ENCODE measurements at places on chromosomes 5 and 9. TPM values are rescaled to one million over a fixed set of nuclear protein-coding genes. Genes with fewer than 3 reads are reported as not detected.

DNA sequence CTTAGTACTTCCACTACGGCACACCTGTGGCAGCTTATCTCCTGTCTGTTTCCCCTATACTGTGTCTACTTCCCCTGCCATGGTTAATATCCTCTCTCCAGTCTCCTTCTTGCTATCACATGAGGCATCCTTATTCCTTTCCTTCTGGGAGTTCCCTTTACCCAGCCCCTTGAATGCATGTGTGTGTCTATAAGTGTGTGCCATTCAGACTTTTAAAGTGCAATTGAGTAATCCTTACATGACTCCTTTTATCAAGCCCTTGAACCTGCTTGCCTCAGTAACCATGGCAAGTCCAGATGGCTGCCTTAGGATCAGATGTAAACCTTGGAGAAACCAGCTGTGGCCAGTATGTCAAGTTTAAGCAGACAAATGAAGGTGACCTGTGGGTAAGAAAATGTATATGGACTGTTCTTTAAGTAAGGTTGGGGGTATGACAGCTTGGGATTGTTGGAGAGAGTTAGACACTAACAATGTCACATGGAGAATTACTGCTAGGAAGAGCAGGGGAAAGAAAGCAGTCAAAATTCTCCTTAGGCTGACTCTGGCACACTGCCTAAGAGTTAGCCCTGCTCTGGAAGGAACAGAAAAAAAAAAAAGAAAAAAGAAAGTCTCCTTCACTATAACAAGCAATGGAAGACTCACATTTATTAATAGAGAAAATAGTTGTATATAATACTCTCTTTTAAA lies 142.1 kb downstream of the HINT1 start:
- no peak overlapping the region for H3K27ac ChIP-seq
- no peaks in the 10 kb centered on the region for H3K27me3 ChIP-seq
- H3K4me3 ChIP-seq = no peak overlapping the region
- H3K4me1 ChIP-seq = no peaks in the 10 kb centered on the region

DNA sequence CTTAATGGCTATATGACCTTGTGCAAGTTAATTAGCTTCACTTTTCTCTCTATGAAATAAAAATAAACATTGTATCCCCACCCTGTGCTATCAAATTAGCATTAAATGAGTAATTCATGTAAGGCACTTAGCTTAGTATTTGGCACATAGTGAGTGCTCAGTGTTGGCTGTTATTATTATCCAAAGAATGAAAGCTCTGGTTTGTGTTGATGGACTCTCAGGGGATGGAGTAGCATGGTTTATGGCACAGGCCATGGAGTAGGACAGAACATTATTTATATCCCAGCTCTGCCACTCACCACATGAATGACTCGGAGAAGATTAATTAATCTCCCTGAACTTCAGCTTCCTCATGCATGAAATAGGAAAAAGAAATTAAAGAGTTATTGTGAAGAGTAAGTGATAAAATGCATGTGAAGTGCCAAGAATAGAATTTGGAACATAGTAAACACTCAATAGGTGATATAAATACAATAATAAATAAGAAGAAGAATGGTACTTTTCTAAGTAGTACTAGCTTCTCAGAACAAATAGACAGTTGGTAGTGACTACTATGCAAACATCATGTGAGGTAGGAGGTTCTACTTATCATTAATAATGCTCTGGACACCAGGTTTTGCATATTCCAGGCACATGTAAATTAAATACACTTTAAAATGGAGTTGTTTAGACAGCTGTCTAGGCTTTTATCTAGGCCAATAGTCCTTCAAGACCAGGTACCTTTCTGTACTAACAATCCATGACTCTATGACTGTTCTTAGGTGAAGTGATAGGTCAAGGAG lies 146.4 kb downstream of the GRIA1 start:
- no peaks in the 10 kb centered on the region for H3K27me3 ChIP-seq
- no peaks in the 10 kb centered on the region for H3K4me1 ChIP-seq
- no peak overlapping the region for H3K4me3 ChIP-seq
- H3K27ac ChIP-seq = no peak overlapping the region
- no peaks in the 10 kb centered on the region for H3K36me3 ChIP-seq

- no peak overlapping the region for H3K4me3 ChIP-seq
- H3K27ac ChIP-seq = no peak overlapping the region
- H3K27me3 ChIP-seq = no peaks in the 10 kb centered on the region
- H3K4me1 ChIP-seq = no peaks in the 10 kb centered on the region
Measured at GRCh38 chr5:19835442-19835841, 152.6 kb downstream of the CDH18 start.

GRCh38 chr9:114369216-114370130 lies 18.3 kb downstream of the AKNA start:
- H3K4me1 ChIP-seq = peaks cover 93% of the 10 kb centered on the region
- H3K27me3 ChIP-seq = no peaks in the 10 kb centered on the region
- no peak overlapping the region for H3K4me3 ChIP-seq

GRCh38 chr5:21058289-21058688 lies 1070.3 kb upstream of the CDH18 start:
- DNase-seq = no peak
- H3K36me3 ChIP-seq = no peaks in the 10 kb centered on the region
- H3K27ac ChIP-seq = no peak overlapping the region
- no peak overlapping the region for H3K4me3 ChIP-seq
- no peaks in the 10 kb centered on the region for H3K4me1 ChIP-seq

DNA sequence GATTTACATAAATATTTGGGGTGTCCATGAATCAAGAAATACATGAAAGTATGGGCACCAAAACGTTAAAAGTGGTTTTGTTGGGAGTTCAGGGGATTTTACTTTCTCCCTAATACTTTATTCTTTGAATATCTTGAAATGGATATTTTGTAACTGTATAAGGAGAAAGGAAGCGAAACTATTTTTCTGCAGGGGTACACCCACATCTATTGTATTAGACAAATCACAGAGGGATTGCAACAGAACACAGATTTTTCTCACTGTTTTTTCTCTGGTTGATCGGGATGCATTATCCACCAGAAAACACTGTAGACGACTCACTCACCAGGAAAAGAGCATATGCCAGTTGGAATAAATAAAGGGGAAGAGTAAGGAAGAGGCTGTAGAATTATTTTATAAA lies 1.2 kb upstream of the RABGAP1 start:
- H3K27ac ChIP-seq = peak overlapping the region; percentile 66
- H3K4me1 ChIP-seq = peaks cover 33% of the 10 kb centered on the region
- peak overlapping the region; percentile 30 for H3K4me3 ChIP-seq
- H3K27me3 ChIP-seq = no peaks in the 10 kb centered on the region

DNA sequence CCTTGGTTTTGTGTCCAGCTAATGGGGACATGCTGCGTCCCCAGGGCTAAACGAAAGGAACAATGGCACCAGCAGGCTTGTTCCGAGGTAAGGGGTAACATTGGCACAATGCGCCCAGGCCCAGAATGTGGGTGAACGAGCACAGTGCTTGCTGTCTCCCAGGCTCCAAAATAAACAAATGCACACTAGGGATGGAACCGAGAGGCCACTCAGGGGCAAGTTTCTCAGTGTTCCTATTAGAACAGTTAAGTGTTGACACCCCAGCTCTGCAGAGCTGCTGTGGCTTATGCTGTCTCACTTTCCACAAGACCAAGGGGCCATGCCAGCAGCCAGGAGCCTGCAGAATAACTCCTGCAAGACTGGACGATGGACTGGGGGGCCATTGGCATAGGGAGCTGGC lies 492.4 kb downstream of the GADD45G start:
- H3K27ac ChIP-seq = no peak overlapping the region
- H3K4me3 ChIP-seq = no peak overlapping the region
- peaks cover 21% of the 10 kb centered on the region for H3K4me1 ChIP-seq
- peaks cover 16% of the 10 kb centered on the region for H3K27me3 ChIP-seq
- DNase-seq = no peak

- H3K4me3 ChIP-seq = no peak overlapping the region
- no peaks in the 10 kb centered on the region for H3K36me3 ChIP-seq
- no peak for DNase-seq
- H3K27me3 ChIP-seq = no peaks in the 10 kb centered on the region
- H3K4me1 ChIP-seq = peaks cover 3% of the 10 kb centered on the region
Measured at GRCh38 chr5:123455095-123455494, 31.9 kb upstream of the CEP120 start.

GRCh38 chr5:13480834-13481233 lies 463.7 kb downstream of the DNAH5 start:
- no peak overlapping the region for H3K4me3 ChIP-seq
- H3K4me1 ChIP-seq = no peaks in the 10 kb centered on the region
- no peak for DNase-seq
- H3K27me3 ChIP-seq = no peaks in the 10 kb centered on the region

DNA sequence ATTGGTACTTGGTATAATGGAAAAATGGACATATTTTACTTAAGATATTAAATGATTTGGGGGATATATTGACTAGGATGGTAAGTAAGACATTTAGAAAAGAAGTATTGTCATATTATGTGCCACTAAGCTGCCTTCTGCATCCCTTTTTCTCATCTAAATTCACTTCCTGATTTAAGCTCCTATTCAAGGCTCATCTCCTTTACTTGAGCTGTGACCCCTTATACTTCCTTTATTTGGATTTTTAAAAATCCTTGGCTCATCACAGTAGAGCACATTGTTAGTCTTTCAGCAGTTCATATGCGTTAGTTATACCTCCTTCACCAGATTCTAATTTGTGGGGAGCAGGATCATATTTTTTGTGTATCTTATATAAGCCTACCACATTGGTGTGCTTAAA lies 6.6 kb downstream of the COMMD10 start:
- no peak for DNase-seq
- H3K4me1 ChIP-seq = peaks cover 17% of the 10 kb centered on the region
- no peak overlapping the region for H3K4me3 ChIP-seq
- H3K27ac ChIP-seq = no peak overlapping the region

DNA sequence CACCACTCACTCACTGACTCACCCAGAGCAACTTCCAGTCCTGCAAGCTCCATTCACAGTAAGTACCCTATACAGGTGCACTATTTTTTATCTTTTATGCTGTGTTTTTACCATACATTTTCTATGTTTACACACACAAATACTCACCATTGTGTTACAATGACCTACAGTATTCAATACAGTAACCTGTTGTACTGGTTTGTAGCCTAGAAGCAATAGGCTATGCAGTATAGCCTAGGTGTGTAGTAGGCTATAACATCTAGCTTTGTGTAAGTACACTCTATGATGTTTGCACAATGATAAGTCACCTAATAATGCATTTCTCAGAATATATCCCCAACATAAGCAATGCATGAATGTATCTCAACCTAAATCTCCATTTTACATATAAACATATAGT lies 541.1 kb downstream of the NR2F1-AS1 start:
- no peak for DNase-seq
- H3K4me3 ChIP-seq = no peak overlapping the region
- H3K27ac ChIP-seq = no peak overlapping the region
- H3K4me1 ChIP-seq = no peaks in the 10 kb centered on the region
- no peaks in the 10 kb centered on the region for H3K27me3 ChIP-seq
- no peaks in the 10 kb centered on the region for H3K36me3 ChIP-seq

DNA sequence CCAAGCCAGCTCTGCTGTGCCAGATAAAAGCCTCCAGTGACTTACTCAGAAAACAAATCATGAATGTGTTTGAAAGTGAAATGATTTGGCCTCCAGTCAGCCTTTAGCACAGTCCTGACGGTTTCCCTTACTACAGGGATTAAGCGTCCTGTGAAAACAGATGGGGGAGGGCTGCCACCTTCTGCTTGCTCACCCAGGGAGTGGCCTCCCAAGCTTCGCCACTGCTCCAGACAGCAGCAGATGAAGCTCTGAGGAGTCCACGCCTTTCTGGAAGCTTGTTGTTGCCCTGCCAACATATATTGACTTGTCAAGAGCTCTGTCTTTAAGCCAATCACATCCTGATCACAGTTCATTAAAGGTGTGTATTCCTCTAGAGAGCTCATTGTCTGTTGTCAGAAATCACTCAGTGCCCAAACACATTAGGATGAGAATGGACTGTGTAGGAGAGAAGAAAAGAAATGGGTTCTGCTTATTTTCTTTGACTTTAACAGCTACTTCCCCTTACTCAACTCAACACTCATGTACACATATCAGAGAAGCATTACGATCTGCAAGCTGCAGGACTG lies 4.9 kb upstream of the FYB1 start:
- H3K27me3 ChIP-seq = no peaks in the 10 kb centered on the region
- no peak overlapping the region for H3K4me3 ChIP-seq
- H3K4me1 ChIP-seq = peaks cover 28% of the 10 kb centered on the region
- no peak overlapping the region for H3K27ac ChIP-seq
- no peak for DNase-seq

- DNase-seq = peak; percentile 32
- peak overlapping the region; percentile 93 for H3K27ac ChIP-seq
- H3K27me3 ChIP-seq = no peaks in the 10 kb centered on the region
- H3K4me3 ChIP-seq = peak overlapping the region; percentile 75
Measured at GRCh38 chr9:129141066-129142041, 30.1 kb downstream of the PTPA start.

DNA sequence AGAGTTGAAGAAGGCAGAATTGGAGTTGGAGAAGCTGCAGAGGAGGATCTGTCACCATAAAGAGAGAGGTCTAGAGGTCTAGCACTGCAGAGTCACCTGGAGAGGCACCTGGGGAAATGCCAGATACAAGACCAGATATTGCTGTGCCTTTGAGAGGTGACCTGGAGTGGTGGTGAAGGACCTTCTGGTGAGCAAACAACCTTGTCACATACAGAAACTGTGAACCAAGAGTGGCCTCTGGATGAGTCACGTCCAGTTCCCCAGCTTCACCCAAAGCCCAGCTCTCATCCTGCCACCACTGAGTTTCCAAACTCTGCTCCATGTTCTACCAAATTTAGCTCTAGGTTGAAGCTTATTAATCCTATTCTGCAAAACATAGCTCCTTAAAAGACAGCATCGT lies 131.1 kb upstream of the FBXL7 start:
- no peak for DNase-seq
- H3K4me3 ChIP-seq = no peak overlapping the region
- H3K27ac ChIP-seq = no peak overlapping the region
- peaks cover 2% of the 10 kb centered on the region for H3K4me1 ChIP-seq
- no peaks in the 10 kb centered on the region for H3K36me3 ChIP-seq
- H3K27me3 ChIP-seq = no peaks in the 10 kb centered on the region

Gene MYOZ3
- not detected for total RNA-seq

Gene IRX2
- not detected for total RNA-seq

Gene KCNN2
- total RNA-seq = not detected

Gene RLN2
- total RNA-seq = 2.3 TPM
